Ecto neural progenitor cell (in vitro differentiated cells): ENCODE measurements at places on chromosomes 6 and 20.

- no peak for DNase-seq
These were observed 188.2 kb downstream of the ZFP64 start for GRCh38 chr20:52003415-52003814.

DNA sequence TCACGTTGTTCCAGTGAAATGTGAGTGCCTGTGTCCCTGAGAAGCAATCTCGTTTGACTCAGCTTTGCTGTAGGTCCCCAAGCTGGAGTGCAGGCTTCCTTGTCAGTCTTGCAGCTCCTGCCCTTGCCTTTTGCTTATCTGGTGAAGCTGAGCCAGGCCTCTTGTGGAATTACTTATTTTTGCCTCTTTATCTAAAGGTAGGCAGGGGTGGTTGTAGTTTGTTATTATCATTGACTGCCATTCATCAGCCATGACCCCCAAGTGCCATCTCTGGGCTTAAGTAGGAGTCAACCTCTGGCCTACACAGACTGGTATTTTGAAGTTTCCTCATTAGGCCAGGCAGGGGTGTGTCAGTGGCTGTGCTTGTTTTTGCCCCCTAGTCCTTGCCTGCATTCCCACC lies 2.1 kb downstream of the TMEM14B start:
- no peak for DNase-seq

GRCh38 chr20:4813076-4813862 lies 91.6 kb downstream of the PRND start:
- DNase-seq, result no peak

DNA sequence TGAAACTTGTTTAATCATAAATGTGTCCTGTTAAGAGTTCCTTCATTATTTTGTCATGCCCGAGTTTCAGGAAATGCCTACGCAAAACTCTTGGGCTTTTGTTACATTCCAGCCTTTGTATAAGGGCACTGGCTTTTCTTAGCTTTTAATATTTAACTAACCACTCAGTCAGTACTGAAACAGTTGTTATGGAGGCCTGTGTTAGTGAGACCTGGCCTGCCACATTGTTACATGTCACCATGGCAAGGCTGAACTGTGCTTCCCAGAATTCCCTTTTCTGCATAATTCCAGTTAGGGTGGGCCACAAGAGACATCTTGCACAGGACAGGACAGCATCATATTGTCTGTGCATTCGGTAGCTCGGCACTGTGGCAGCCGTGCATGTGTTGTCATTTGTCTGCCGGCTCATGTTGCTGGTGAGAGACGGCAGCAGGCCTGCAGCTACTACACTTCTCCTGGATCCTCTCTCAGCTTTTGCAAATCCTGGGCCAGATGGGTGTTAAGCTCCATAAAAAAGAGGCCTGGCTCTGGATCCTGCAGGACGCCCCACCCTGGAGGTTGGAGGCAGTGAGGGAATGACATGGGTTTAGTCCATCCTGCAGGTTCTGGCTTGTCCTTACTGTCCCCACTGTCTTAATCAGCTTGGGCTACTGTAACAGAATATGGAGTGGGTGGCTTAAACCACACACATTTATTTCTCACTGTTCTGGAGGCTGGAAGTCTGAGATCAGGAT lies 128.8 kb upstream of the DTNBP1 start:
- no peak for DNase-seq

DNA sequence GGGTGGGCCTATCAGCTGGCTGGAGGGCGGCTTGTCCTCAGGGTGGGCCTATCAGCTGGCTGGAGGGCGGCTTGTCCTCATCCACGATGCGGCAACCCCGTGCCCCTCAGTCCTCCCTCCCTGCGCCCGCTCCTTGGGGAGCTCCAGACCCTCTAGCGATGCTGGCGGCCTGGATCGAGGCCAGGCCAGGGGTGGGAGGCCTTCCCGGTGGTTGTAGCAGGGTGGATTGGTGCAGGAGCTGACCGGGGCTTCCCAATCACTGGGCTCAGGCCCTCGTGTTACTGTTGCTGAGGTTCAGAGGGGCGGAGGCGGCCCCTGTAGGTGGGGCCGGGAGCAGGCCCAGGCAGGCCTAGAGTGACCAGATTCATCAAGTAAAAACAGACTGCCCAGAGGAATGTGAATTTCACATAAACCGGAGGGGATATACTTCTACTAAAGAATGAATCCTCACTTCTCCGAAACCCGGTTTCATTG lies 8.8 kb downstream of the SLC17A9 start:
- DNase-seq, result peak; percentile 81

DNA sequence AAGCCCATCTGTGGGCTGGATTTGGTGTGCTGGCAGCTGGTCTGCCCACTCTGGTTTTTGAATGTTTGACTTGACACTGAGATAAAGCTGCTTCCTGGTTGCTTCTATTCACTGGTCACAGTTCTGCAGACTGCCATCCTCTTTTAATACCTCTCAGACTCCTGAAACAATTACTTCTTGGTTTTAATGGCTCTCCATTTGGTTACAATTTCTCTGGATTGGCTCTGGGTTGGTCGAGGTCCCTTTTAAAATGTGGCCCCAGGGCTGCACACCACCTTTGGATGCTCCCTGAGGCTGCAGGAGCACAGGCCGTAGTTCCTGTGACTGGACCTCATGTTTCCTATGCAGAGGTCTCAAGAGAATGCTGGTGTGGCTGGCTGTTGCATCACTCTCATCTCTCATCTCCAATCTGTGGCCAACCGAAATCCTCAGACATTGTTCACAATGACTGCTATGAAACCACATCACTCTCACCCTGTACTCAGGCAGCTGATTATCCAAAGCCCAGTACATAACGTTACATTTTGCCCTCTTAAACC lies 98.5 kb downstream of the INSM1 start:
- DNase-seq, result no peak

GRCh38 chr6:129685662-129686031 lies 24.3 kb downstream of the ARHGAP18 start:
- DNase-seq, result no peak

GRCh38 chr20:32433311-32434021 lies 75.3 kb downstream of the ASXL1 start:
- DNase-seq, result no peak

DNA sequence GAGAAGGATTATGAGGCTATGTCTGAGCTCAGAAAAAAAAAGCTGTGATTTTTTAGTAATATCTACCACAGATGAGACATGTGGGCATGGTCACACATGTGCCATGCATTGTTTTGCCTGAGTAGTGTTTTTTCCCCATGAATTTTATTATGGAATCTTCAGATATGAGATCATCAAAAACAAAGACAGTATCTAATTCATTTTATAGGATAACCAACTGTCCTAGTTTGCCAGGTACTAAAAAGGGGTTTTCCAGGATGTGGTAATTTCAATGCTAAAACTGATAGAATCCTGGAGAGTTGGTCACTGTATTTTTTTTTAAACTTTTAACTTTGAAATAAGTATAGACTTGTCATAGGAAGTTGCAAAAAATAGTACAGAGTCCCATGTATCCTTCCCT lies 127.4 kb upstream of the MAP3K7 start:
- no peak for DNase-seq

- no peak for DNase-seq
These were observed 4.5 kb downstream of the TREML4 start for GRCh38 chr6:41232667-41233066.

GRCh38 chr6:75893058-75893775 lies 144.2 kb downstream of the MYO6 start:
- no peak for DNase-seq

- no peak for DNase-seq
These were observed 83.4 kb upstream of the ASF1A start for GRCh38 chr6:118810420-118811027.

DNA sequence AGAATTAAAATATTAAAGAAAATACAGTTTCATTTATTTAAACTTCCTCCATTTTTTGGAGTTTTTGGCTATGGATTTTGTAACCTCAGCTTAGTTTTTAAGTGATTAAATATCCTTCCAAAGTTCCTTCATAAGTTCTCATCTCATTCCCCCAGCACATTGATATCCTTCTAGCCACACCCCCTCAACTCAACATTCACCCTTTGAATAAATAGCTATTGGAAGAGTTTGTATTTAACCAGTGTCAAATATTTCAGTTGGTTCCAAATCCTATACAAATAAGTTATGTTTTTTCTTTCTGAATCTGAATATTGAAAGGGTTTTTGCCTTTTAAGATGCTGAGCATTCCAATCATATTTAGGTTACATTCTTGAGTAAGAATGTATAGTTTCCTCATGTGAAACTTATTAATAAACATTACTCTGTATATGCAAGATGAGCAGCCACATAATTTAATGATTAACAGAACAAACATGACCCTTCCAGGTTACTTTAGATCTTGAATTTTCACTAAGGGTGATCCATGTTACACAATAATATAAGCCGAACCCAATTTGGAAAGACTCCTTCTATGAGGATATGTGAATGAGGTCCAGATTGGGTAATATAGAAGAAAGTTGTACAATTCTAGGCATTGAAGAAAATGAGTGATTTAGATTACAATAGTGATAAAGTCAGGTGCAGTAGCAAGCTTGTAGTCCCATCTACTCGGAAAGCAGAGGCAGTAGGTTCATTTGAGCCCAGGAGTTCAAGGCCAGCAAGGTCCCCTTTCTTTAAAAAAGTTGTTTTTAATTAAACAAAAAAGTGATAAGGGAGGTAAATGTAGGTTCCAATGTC lies 13.6 kb downstream of the GLYATL3 start:
- DNase-seq, result no peak

GRCh38 chr20:9647741-9648140 lies 133.4 kb downstream of the LAMP5 start:
- no peak for DNase-seq

DNA sequence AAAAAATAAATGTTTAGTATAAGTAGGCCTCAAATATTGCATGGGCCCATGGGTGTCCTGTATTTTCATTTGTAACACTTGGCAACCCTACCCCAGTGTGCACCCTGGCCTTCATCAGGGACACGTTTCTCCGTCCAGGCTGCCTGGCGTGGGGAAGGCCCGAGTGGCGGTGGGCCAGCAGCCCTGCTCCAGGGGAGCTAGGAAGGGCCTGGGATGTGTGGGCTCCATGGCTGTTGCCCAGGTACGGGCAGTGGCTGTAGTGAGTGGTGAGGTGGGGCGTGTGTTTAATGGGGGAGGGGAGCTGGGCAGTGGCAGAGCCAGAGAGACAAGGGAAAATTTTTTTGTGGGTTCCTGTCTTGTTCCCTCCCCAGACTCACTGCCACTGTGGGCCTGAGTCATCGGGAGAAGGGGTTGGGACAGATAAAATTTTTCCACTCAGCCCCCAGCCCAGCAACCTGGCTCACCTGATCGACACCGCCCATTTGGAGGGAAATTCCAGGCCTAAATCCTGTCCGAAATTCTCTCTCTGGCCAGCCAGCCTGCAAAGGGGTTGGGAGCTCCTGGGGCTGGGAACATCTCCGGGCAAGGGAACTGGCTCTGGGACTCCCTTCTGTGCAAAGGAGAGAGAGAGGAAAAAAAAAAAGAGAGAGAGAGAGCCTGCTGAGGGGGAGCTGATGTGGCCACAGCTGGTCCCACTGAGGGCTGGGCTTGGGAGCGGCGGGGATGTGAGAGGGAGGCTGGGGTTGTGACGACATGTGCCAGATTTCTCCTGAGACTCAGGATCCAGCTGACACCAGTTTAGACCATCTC lies 32.5 kb upstream of the VEGFA start:
- DNase-seq, result peak; percentile 47

DNA sequence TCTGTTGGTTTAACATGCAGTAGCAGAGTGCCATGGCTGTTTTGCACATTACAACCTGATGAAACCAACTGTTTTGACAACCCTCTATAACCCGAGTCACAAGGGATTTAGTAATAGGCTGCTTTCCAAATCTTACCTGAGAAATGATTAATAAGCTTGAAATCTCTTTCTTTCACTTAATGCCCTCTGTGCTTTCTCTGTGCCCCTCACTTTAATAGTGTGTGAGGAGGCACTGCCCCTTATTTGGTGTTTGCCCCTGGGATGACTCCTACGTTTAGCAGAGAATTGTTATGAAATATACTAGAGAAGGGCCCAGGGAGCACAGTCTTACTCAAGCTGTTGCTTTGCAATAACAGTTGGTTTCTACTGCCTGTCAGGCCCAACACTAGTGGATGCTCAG lies 31.0 kb upstream of the PTCHD4 start:
- no peak for DNase-seq

- no peak for DNase-seq
These were observed 90.4 kb downstream of the CEP162 start for GRCh38 chr6:84137051-84137375.

- DNase-seq, result no peak
These were observed 120.9 kb upstream of the SGK1 start for GRCh38 chr6:134438837-134439236.
